ENCODE measurements at places on chromosomes 13 and 19.

DNA sequence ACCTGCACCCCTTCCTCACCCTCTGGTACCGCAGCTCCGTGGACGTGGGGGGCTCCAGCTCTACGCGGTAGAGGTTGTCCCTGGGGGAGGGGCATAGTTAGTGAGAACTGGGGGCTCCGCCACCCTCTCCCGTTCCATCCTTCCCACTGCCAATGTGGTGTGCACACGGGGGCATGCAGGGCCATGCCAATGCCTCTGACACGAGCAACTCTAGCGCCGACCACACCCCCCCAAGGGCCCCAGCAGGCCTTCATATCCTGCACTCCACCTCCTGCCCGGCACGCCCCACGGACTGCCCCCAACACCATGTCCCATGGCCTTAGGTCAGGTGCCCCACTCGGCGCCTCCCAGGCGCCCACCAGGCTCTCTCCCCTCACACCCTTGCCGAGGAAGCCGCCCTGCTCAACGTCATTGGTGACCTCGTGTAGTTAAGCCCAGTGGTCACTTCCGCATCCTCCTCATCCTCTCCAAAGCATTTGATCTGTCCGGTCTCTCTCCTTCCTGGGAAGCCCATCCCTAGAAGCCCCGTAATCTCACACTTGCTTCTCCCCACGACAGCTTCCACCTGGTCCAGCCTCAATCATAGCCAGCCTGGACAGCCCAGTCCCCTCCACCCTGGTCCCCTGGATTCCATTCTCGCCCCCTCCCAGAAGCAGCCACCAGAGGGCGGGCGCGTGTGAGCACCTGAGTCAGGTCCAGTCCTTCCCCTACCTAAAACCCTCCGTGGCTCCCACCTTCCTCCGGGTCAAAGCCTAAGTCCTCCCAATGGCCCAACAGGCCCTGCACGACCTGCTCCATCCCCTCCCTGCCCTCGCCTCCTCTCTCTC lies 2.1 kb downstream of the SEMA6B start:
- DNase-seq: no peak

- no peak for DNase-seq
Observed at GRCh38 chr13:75326173-75327134, 155.5 kb downstream of the TBC1D4 start.

GRCh38 chr19:17376935-17377600 lies at the start of gene PLVAP:
TSS of gene PLVAP (minus strand) at chr19:17377342. CDS start at chr19:17377288, 54 bp downstream.
- no peak for DNase-seq

- DNase-seq: no peak
Observed at GRCh38 chr13:37889820-37890219, 20.2 kb upstream of the TRPC4 start.

- DNase-seq: no peak
Observed at GRCh38 chr13:52975161-52975560, 53.5 kb upstream of the OLFM4 start.

GRCh38 chr19:12687496-12688196 lies at the start of gene GNG14:
TSS of gene GNG14 (plus strand) at chr19:12687998. CDS start at chr19:12688049, 51 bp downstream.
- no peak for DNase-seq

- DNase-seq: no peak
Observed at GRCh38 chr19:43505941-43506340, 1.4 kb upstream of the PHLDB3 start.

- DNase-seq: no peak
Observed at GRCh38 chr19:31318790-31319425, 30.3 kb downstream of the TSHZ3 start.

- no peak for DNase-seq
Observed at GRCh38 chr13:29500386-29500785, 95.1 kb downstream of the SLC7A1 start.

GRCh38 chr19:14160017-14160703 lies 23.8 kb upstream of the ASF1B start:
- no peak for DNase-seq

- no peak for DNase-seq
Observed at GRCh38 chr13:26075498-26075897, 23.7 kb upstream of the SHISA2 start.

GRCh38 chr13:112215871-112216270 lies 148.9 kb downstream of the SOX1 start:
- no peak for DNase-seq

DNA sequence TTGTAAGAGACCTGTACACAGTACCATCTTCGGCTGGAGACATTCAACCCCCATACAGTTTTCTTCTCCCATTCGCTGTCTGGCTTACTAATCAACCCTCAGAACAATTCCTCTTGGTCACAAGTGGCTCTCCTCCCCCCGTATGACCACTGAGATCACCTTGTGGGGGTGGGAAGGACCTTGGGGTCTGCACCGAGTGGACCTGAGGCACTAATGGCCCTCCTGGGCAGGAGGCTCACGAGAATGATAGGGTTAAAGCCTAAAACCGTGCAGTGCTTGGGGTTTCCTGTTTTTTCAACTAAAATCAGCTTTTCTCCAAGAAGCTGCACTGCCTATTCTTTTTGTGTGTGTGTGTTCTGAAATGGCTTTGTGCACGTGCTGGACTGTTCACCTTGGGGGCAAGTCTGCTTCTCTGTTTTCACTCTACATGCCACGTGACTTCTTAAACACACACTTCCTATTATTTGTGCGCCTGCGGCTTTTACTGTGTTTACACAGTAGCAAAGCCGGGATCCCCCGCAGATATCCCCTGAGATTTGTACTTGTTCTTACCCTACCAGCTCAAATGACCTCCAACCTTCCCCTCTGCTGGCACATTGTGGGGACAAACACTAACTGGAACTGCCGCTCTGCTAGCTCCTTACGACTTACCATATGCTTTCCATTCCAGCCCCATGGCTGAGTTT lies 12.3 kb downstream of the RBM26 start:
- no peak for DNase-seq

DNA sequence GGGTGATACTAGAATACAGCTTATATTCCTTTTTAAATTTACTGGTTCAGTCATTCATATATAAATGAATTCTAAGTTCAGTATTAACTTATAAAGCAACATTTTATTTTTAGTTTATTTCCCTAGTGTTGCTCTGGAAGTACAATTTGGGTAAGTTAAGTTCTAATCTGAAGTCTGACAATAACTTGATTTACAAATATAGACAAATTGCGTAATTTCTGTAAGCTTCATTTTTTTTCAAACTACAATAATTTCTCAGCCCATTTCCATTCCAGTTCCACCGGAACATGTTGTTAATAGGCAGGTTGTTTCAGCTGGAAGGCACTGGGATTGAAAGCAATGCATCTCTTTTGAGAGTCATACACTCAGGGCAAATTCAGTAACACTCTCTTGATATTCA lies 2000.7 kb downstream of the OLFM4 start:
- no peak for DNase-seq

GRCh38 chr19:5369962-5370367 lies 29.4 kb upstream of the PTPRS start:
- no peak for DNase-seq

GRCh38 chr19:12995596-12996405 lies 526 bp downstream of the NFIX start:
- no peak for DNase-seq

GRCh38 chr19:27767234-27767633 lies 1445.7 kb downstream of the UQCRFS1 start:
- DNase-seq: no peak

DNA sequence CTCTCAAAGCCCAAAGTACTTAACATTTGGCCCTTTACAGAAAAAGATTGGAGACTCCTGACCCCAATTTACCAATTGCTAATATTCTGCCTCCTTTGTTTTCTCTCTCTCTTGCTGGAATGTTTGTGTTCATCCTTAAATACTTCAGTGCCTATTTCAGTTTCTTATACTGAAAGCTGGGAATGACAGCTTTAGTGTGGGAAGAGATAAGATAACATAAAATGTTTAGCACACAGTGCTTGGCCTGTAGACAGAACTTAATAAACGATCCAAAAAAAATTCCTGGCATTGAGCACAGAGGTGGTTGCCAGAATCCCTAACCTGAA lies 3.0 kb upstream of the PLEKHF1 start:
- no peak for DNase-seq

DNA sequence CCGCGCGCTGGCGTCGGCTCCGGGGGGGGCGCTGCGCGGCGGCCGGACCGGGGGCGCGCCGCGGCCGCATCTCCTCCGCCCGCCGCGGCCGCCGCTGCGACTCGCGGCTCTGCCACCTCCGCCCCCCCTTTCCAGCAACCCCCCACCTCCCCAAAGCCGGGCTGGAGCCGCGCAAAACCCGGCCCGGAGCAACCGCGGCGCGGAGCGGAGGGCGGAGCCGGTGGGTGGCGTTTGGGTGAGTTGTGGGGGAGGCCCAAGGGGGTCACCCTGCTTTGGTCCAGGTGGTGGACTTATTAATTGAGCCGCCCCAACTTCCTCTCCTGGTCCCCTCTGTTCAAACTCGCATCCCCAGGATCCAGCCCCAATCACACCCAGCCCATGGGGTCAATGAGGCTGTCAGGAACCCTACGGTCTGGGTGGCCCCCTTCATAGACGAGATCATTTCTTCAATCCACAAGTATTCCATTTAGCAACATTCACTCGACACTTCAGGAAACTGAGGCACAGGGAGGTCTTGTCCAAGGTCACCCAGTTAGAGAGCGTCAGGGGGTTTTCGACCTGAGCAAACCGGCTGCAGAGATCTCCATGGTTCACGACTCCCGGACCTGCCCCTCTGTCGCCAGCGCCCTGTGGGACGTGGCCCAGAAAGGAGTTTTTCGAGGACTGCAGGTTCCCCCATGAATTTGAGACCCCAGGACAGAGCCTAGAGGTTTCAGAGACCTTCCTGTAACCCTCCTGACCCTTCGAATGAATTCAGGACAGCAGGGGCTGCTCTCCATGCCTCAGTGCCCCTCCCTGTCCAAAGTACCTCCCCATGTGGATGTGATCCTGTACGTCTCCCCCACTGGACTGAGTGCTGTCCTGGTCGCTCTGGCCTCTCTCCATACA lies 22.4 kb upstream of the SEMA6B start:
- DNase-seq: no peak

GRCh38 chr13:52850396-52851136 lies 2.1 kb upstream of the PCDH8 start:
- peak; percentile 42 for DNase-seq

DNA sequence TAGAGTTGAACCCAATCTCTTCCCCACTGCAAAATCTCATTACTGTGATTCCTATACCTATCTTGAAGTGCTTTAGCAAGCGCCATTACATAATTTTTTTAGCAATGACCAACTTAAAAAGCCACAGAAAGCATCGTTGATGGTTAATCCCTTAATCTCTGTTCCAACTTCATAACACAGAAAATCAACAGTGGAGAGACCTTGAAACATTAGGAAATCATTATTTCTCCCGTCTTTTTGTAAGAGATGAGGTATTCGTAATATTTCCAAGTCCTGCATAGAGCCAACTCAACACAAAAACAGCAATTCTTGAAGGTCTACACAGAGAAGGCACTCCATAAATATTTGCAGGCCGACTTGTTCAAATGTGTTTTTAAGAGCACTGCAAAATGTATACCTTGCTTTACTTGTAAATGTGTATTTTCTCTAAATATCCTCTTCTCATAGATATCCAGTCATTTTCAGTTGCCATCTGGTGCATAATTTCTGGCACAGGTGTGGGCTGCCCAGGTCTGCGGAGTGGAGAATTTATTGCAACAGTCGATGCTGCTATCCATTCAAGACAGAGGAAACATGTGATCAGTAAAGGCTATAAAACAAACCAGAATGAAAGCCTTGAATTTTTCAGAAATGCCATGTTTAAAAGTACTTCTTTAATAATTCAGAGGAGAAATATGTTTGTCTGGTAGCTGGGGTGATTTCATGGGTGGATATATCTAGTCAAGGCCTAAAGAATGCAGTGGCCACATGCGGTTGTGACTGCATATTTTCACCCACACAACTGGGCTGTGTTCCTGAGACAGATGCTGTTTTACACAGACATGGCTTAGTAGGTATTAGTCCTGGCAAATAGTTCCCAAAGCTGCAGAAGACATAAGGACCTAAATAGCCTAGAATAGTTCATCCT lies 234.3 kb upstream of the STARD13 start:
- DNase-seq: no peak

GRCh38 chr13:111123649-111124048 lies 8.5 kb downstream of the ARHGEF7 start:
- no peak for DNase-seq

DNA sequence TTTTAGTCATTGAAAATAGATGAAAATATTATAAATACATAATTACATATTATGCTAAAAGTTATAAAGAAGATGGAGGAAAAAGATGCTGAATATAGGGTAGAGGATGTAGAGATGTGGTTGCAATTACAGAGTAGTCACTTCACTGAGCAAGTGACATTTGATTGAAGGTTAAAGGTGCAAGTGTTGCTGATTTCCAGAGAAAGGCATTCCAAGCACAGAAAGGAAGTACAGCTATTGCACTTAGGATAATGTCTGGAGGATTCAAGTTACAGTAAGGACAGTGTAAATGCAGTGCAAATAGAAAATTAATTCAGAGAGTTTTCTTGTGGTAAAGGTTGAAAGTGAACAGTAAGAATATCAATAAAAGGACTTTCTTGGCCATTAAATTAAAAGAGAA lies 1721.8 kb downstream of the PCDH9 start:
- DNase-seq: no peak

DNA sequence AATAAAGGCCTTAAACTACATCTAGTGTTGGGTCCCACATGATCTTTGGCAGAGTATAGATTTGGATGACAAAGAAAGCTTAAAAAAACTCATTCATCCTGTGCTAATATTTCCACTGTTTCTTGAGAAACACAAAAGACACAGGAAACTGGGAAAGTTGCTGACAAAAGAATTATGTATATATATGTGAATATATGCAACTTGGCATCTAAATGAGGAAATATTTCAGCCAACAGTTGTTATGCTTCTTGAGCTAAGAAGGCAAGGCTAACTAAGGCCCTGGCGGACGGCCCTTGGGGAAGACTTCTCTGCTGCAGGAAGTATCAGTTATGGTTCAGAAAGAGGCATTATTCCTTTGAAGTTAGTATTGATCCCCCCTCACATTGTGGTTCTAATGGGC lies 491.8 kb downstream of the DIAPH3 start:
- no peak for DNase-seq

GRCh38 chr19:19240476-19240875 lies 28.7 kb downstream of the NCAN start:
- DNase-seq: no peak

GRCh38 chr13:20332361-20333096 lies 100.4 kb upstream of the GJB6 start:
- no peak for DNase-seq

DNA sequence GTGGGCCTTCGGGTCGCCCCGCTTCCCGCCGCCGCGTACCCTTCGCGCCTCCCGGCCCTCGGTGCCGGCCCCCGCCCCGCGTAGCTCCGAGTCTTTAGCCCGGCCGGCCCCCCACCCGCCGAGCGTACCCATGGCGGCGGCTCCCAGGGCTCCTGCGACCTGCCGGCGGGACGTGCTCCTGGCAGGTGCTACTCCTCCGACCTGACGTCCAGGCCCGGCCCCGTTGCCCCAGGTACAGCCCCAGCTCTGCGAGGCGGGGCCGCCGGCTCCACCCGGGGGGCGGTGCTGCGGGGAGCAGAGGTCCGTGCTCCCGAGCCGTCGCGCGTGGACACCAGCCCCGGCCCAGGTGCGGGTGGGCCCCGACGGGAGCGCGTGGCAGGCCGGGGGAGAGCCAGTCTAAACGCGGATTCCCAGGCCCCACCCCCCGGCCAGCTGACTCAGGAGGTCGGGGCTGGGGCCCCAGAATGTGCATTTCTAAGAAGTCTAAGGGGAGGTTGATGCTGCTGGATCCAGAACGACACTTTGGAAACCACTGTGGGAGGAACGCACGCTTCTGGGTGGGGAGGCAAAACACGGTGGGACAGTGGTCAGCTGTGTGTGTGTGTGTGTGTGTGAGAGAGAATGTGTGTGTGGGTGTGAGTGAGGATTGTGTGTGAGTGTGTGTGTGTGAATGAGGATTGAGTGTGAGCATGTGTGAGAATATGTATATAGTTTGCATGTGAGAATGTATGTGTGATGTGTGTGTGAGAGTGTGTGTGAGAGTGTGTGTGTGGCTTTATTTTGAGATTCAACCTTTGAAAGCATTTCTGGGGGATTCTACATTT lies at the start of gene SLC15A1:
TSS of gene SLC15A1 (minus strand) at position 206 of the 824 bp plus-strand sequence. CDS start at position 132, 74 bp downstream.
- DNase-seq: no peak
